Amygdala (tissue), 56 donors: ENCODE measurements at places on chromosomes 13 and 19.

DNA sequence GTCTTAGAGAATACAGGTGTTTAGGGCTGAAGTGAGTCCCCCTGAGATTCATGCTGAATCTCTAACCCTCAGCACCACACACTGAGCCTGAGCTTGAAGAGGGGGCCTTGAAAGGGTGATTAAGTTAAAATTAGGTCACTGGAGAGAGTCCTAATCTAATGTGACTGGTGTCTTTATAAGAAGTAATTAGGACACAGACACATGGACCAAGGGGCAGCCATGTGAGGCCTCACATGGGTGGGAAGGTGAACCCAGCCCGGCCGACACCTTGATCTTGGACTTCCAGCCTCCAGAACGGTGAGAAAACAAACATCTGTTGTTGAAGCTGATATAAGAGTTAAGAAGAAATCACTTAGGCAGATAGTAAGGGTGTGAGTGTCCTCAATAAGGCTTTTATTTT lies 7.1 kb upstream of the RAB20 start:
- DNase-seq: no peak

GRCh38 chr19:41615207-41615606 lies 11.7 kb downstream of the CEACAM4 start:
- DNase-seq: no peak

DNA sequence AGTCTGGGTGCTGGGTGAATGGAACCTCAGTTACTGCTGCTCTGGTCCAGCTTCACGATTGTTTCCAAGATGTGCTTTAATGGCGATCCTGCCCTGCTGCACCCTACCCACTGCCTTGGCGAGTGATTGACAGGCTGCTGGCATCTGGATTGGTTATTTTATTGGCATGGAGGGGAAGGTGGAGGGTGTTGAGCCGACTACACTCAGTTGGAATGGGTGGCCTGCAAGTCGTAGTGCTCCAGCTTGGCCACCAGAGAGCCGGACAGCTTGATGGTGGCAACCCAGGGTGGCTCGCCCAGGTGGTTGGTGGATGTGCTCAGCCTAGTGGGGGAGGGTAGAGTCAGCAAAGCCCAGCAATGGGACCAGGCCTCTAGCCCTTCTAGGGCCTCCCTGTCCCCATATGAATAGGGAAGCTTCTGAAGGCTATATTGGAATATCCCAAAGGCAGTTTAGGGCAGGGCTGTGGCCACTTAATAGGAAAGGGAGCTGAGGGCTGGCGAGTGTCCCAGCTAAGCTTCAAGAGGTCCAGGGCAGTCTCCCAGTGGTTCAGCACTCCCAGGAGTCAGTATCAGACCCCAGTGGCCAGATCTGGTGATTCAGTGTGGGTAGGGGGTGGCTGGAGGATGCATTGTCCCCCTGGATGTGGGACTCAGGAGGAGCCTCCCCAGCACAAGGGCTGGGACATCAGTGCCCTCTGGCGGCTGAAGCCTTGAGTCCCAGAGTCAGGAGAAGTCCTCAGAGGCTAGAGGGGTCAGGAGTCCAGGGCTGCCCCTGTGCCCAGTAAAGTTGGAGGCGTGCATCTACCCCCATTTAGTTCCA lies 3.4 kb downstream of the GGN start:
- DNase-seq: no peak

DNA sequence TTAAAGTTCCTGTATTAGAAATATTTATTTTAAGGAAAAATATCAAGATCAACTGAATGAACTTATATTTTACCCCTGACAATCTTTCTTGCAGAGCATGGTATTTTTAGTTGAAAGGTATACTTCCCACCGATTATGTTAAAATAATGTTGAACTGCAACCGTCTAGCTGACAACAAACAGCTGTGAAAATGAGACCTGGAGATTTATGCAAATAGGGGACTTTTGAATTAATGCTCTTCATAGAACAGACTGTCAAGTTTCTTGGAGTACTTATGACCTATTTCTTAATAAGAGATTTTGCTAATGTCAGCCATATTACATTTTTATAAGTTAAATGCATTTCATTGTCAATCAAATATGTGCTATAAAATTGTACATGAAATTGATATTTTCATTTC lies 210.9 kb downstream of the NALCN start:
- DNase-seq: no peak

DNA sequence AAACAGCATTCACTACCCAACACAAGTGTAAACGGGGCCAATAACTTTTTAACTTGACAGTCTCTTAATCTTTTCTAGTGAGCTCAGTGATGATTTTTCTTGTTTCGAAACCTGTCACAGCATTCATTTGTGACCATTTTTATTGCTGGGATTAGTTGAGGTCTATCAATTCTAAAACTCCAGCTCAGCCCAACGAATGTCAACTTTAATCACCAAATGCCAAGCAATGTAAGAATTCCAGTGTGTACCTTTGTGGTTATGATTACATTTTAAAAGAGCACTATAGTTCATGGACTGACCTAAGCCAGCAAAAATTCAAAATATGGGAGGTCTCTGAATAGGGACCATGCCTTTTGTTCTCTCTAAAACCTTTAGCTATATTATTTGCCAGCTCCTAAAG lies 694.3 kb upstream of the SGCG start:
- no peak for DNase-seq

- no peak for DNase-seq
Measured at GRCh38 chr19:44605547-44605946, 7.8 kb upstream of the IGSF23 start.

GRCh38 chr19:18789883-18790565 lies 1.1 kb downstream of the COMP start:
- no peak for DNase-seq

DNA sequence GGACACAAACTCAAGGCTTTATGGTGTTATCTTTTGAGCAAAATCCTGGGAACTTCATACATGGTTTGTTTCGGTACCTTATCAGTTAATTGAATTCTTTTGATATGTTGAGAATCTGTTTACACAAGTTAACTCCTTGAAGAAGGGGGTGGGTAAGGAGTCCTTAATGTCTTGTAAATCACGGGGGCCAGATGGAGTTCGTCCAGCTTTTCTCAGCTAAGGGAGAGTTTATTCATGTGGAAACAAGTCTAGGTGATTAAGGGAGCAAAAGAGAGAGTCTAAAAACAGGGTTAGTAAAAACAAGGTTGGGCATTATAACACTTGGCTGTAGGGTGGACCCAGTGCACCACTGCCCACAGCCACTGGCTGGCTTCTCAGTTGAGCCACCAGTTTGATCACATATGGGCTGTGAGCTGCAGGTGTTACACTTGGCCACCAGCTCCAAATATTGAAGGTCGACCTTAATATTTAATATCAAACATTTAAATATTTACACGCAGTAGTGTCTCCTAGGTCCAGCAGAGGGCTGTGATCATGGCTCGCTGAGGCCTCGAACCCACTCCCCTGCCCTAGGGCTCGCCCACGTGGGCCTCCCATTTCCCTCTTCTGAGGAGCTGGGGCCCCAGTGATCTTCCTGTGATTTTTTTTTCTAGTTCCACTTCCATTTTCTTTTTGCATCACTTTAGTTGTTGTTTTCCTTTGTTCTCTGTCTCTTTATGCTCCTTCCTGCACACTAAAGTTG lies 21.0 kb upstream of the ZNF43 start:
- DNase-seq: no peak

GRCh38 chr13:112711528-112712265 lies 21.9 kb downstream of the ATP11A start:
- no peak for DNase-seq

GRCh38 chr19:11256189-11256588 lies 6.1 kb downstream of the DOCK6 start:
- no peak for DNase-seq

GRCh38 chr13:53100394-53101063 lies 71.9 kb downstream of the OLFM4 start:
- no peak for DNase-seq
